ENCODE measurements at places on chromosomes 7 and 10. TPM values are rescaled to one million over a fixed set of nuclear protein-coding genes. Genes with fewer than 3 reads are reported as not detected.

The VWDE gene
- not detected for polyA plus RNA-seq

The IFIT3 gene
- 18.7 TPM for polyA plus RNA-seq

GRCh38 chr10:792792-793100 is 103.3 kb upstream of the DIP2C start:
- no peak for DNase-seq

GRCh38 chr10:127848226-127848625 is 44.5 kb downstream of the CLRN3 start:
- no peak for DNase-seq

DNA sequence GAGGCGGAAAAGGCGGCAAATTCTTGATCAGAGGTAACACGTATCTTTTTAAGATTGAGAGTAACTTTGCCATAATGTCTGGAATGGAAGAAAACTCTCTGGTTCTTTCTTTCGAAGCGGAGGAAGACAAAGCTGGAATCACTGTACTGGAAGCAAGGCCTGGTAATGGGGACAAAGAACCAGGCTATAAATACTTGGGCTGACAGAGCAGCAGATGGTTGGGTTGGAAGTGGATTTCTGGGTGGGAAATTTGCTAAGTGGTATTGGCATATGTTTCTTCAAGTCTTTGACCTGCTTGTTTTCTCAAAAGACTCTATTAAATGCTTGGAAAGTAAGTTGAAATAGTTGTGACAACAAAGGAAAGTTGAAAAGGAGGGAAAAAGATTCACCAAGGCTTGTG is 87.3 kb upstream of the SFMBT2 start:
- DNase-seq = no peak

DNA sequence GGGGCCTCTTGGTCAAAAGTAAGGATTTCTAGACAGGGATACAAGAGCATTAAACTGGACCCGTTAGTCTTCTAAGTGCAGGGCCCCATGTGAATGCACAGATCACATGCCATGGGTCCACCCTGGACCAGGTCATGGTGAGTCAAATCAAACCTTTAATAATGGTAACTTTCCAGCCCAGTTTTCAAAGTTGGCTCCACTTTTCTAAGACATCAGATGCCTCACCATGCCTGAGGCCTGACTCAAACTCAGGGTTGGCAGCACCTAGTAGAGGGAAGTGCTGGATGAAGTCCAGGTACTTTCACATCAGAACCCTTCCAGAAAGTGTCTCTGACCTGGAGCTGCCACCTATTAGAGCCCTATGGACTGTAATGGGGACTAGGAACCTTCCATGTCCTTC is 9.7 kb upstream of the SMIM30 start:
- DNase-seq = no peak

Data from BJ (cell line).